ENCODE measurements at places on chromosomes 16 and 17.

DNA sequence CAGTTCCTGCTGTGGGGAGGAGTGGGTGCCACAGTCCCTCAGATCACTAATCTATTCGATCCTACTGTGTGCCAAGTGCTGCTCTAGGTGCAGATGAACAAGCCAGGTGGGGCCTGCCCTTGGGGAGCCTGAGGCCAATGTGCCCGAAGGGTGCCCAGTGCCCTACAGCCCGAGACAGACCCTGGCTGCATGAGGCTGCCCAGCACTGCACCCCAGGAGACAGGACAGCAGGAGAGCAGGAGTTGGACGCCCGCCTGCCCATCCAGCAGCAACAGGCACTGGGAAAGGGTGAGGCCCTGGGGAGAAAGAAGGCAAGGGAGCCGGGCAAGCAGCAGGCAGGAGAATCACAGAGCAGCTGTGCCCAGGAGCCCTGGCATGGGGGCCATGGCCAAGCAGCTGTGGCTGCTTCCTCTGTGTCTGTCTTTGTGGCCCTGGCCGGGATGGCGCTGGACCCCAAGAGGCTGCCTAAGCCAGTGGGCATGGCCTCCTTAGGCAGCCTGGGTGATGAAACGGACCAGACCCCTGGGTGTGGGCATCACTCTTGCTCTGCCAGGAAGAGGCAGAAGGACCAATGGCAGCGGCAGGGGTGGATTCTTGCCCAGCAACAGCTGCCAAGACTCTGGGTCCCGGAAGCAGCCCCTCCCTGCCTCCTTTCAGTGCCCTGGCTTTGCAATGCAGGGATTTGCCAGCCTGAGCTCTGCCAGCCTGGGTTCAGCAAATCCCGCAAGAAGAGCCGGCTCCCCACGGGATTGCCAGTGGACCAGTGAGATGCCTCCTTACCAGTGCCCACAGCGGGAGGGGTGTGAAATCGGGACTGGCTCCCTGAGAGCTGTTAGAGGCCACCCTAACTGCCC lies 179.6 kb upstream of the TNRC6C start:
- DNase-seq: no peak

GRCh38 chr17:2090210-2090641 lies 35.3 kb downstream of the HIC1 start:
- no peak for DNase-seq

DNA sequence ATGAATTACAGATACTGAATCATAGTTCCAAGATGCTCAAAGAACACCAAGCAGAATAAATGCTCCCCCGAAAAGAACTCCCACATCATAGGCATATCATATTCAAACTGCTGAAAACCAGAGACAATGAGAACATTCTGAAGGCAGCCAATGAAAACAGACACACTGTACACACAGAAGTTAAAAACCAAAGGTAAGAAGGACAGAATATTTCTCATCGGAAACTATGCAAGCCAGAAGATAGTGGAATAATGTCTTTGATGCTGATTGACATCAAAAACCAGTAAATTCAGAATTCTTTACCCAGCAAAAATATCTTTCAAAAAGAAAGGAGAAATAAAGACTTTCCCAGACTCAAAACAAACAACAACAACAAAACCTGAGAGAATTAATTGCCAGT lies 73.8 kb upstream of the IRX5 start:
- no peak for DNase-seq

DNA sequence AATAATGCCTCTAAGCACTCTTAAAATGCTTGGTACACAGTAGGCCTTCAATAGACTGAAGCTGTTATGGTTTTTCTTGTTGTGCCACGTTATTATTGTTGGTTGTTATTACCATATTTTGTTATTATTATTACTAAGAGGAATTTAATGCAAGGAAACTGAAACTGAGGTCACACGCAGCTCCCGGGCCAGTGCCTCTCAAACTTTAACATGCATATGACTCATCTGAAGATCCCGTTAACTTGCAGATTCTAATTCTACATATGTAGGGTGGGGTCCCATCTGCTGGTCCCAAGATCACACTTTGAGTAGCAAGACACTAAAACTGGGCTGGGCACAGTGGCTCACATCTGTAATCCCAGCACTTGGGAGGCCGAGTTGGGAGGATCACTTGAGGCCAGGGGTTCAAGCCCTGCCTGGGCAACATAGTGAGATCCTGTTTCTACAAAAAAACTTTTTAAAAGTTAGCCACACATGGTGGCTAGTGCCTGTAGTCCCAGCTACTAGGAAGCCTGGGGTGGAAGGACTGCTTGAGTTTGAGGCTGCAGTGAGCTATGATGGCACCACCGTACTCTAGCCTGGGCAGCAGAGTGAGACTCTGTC lies 888 bp downstream of the ACSM5 start:
- DNase-seq: no peak

- no peak for DNase-seq
Measured at GRCh38 chr17:30576326-30576861, 99.2 kb downstream of the GOSR1 start.

Measured in Kasumi-1 (cell line).